ENCODE measurements at places on chromosomes 13 and 19.
A peak's percentile ranks its signal among the peaks of the same experiment; 100 is the strongest.

DNA sequence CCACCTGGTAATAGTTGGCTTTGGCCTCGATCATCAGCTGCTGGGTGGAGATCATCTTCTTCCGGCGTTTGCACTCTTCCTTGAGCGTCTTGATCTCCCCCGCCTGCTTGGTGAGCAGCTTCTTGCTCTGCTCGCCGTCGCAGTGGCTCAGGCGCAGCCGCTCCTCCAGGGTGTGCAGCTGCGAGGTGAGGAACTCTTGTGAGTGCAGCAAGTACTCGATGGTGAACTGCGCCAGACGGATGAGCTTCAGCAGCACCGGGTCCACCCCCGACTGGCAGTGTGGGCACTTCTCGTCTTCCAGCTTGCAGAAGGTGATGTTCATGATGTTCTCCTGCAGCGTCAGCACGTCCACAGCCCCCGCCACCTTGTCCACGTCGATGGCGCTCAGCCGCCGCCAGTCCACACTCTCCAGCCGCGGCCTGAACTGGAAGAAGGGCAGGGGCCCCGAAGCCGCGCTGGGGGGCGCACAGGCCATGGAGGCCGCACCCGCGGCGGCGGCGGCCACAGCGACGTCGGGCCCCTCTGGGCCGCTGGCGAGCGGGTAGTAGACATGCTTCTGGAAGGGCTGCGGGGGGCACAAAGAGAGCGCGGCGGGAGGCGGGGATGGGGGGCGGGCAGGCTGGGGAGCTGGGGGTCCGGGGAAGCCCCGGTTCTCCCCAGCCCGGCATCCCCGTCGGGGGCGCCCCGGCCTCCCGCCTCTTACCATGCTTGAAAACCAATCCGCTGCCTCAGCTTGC lies 3.0 kb downstream of the DZIP1 start:
- no peak for DNase-seq

GRCh38 chr13:24269821-24270220 lies 39.6 kb upstream of the C1QTNF9 start:
- no peak for DNase-seq

- DNase-seq, result no peak
Observed at GRCh38 chr13:75236774-75237173, 245.2 kb downstream of the TBC1D4 start.

DNA sequence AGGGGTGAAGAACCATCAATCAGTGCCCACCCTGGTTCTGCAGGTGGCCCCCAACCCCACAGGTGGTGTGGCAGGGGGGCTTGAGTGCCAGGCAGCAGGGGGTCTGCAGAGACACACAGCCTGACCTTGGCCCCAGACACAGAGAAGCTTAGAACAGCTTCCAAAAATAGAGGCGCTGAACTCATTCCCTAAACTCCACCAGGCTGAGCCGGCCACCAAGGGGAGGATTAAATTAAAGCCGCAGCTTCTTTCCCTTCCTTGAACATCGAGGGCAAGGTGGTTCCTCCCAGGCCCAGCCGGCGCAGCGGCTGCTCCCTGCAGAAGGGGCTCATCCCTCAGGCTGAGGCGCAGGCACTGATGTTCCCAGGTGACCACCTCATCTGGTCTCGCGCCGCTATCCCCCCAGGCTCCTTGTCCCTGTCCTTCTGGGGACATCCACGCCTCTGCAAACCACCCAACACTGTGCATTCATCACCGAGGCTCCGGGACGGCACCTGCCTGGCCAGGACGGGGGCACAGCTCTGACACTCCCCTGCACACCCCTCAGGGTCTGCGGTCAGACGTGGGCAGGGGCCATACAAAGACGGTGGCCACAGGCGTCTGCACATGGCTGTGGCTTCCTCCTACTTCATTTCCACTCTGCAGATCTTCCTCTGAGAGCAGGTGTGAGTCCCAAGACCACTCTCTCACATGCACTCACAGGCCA lies 30.9 kb downstream of the LAMP1 start:
- no peak for DNase-seq

DNA sequence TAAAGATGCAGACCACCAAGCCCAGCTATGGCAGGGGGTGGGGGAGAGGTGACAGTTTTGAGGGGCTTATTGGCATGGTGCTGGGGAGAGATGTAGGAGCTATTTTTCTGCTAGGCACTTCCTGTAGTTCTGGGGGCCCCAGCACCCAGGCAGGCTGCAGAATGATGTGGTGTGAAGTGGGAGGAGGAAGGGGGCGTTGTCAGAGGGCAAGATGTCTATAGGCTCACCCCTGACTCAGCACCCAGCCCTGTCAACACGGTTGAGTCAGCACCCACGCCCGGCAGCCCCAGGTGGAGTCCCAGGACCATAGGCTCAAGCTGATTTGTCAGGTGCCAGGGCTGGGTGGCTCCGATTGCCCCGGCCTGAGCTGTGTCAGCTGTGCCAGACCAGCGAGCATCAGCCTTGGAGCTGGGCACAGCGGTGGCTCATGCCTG lies 5.8 kb downstream of the KLF2 start:
- DNase-seq, result peak; percentile 93

DNA sequence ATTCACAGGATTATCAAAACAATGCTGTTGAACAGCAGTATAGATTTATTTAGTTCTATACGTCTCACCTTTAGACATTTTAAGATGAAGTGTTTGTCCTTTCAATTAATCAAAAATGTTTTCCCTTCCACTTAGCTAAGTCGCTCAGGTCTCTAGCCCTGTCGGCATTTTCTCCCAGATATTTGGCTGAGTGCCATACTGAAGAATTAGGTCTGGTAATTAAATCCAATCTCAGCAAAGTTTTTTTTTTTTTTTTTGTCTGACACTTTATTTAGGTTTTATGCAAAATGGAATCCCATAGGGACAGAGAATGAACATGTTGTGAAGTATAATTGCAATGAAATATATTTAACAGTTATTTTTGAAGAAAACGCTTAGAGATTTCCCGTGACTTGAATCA lies 44.1 kb downstream of the RFC3 start:
- DNase-seq, result no peak

DNA sequence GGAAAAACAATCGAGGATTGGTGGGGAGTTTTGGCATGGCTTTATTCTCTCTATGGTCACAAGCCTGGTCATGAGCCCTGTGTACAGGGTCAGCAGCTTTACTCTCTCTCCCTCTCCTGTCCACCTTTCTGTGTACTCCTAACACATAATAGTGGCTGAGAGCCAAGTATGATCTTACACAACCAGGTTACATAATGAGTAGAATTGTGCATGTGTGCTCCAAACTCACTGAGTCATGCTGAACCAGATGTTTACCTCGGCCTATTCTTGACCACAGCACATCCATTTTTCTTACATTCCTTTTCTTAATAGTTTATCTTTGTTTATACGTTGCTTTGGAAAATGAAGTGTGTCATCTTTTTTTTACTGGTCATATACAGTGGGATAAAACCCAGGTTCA lies 53.1 kb downstream of the ZNF254 start:
- no peak for DNase-seq

Measured in stimulated activated CD4-positive, alpha-beta T cell treated with anti-CD3 and anti-CD28 coated beads, Interleukin-1b, Interleukin-23, amount 100 ng/mL, for 24 hours (primary cell).